ENCODE measurements at places on chromosomes 1 and 21.

DNA sequence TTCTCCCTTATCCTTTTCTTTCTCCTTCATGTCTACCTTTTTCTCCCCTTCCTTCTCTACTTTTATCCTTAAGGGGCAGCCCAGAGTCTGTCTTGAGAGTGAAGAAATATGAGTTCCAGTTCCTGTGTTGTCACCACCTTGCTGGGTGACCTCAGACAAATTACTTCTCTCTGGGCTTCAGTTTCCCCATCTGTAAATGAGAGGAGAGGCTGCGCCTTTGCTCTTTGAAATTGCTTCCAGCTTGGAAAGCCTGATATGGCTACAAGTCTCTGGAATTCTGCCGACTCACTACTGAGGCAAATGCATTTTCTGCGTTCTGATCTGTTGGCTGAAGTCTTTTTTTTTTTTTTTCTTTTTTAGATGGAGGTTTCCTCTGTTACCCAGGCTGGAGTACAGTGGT is 119.2 kb downstream of the SYF2 start:
- no peak for DNase-seq

- no peak for DNase-seq
Measured at GRCh38 chr1:54645806-54646676, 4.5 kb downstream of the MROH7 start.

- DNase-seq, result no peak
Measured at GRCh38 chr1:18482721-18483425, 2.1 kb downstream of the KLHDC7A start.

DNA sequence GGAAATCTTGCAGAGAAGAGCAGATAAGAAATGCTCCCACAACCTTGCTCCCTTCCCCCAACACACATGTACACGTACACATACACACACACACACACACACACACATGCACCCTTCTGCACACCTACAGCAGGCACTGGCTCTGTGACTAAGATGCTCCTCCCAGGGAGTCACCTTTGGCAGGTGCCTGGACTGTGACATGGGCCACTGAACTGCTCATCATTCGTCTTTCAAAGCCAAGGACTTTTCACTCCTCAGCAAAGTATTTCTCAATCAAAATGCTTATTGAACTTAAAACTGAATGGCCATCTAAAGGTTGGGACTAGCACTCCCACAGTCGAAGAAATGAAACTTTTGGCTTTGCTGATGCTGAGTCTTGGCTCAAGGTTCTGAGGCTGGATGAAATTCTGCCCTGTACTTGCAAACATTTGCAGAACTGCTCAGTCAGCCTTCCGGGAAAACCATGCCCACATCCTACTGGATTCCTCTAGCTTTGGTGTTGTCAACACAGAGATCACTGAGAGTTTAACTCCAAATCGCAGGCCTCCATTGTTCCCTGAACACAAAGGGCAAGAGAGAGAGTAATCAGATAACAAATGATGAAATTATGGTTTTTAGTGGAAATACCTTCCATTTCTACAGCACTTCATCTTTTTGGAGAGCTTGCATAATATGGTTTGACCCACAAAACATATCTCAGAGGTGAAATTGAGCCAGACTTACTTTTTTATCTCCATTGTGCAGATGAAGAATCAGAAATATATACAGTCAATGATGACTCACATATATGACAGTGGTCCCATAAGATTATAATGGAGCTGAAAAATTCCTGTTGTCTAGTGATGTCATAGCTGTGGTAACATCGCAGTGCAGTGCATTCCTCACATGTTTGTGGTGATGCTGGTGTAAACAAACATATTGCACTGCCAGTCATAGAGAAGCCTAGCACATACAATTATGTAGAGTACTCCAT is 72.4 kb upstream of the BCAR3 start:
- no peak for DNase-seq

DNA sequence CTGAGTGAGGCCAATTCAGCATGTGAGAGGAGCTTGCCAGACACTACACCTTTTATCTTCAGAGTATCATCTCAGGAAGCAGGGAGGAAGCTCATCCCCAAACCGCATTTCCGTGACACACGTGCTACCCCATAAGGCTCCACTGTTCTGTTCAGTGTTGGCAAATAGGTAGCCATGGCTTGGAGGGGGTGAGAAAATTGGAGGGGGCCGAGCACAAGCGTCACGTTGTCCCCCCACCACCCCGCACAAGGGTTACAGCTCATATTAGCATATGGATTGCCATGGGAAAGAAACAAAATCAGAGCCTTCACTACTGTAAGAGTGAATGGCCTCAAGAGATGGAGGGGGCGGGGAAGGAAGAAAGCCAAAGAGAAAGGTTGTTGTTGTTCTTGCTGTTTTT is 46.7 kb downstream of the OLIG1 start:
- DNase-seq, result no peak

GRCh38 chr1:223039990-223040389 is 103.1 kb downstream of the TLR5 start:
- no peak for DNase-seq

DNA sequence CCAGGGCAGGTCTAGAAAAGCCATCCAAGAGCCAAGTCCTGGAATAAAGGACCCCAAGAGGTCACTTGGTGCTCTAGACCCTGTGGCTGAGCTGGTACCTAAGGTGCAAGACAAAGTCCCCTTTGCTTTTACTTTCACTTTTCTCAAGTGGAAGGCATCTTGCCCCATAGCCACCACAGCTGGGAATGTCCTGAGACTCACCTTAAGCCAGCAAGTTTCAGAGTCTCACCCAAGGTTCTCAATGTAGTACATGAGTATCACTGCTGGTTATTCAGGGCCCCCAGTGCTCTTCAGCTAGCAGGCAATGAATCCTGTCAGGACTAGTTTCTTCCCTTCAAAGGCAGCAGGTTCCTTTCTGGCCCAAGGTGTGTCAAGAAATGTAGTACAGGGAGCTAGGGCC is 67.5 kb downstream of the UROD start:
- DNase-seq, result no peak

- DNase-seq, result no peak
Measured at GRCh38 chr1:27135541-27136235, 19.2 kb downstream of the SLC9A1 start.

GRCh38 chr1:173014160-173014559 is 36.6 kb downstream of the TNFSF18 start:
- DNase-seq, result no peak

- DNase-seq, result no peak
Measured at GRCh38 chr1:147815503-147815902, 55.1 kb upstream of the GJA5 start.

DNA sequence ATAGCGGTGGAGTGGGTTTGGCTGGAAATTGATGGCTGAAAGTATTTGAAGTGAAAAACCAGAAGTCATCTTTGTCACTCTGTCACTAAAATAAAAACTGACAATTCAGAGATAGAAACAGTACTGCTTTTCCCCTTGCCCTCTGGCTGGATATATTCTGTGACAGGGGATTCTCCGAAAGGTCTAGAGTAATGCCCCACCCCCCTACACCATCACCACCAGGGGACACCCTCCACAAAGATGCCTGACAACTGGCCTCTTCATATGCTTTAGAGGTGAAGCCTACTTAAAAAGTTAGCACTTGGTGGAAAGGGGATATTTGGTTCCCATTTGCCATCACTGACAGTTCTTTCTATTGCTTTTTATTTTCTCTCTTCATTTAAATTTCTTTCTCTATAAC is 73.5 kb downstream of the SGIP1 start:
- DNase-seq, result no peak

DNA sequence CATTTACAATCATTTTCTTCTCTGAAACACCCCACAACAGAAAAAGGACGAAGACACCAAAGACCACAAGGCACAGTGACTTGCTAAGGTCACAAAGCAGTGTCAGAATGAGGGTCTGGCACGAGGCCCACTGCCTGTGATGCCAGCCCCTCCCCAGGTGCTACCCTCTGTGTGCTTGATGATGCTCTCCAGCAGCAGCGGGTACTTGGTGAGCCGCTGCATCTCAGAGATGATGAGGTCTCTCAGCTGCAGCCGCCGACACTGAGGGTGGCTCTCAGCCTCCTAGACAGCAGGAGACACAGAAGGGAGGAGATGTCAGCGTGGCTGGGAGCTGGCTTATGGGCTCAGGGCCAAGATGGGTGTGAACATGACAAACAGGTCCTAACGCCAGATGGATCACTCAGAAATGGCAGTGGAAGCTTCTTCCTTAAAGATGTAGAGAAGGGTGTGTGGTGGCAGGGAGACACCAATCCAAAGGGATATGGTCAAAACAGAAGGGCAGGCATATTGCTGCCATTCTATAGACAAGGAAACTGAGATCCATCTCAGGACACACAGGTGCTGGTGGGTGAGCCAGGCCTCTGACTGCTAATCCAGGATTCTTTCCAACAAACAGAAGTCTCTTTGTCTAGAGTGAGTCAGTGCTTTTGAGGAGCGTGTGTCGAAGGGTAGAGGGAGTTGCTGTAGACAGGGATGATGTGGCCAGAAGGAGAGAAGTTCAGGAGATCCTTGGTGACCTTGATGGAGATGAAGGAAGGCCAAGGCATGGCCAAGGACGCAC is 25.6 kb downstream of the LRRC71 start:
- DNase-seq, result no peak

- DNase-seq, result no peak
Measured at GRCh38 chr1:118136187-118136941, 48.7 kb downstream of the SPAG17 start.

DNA sequence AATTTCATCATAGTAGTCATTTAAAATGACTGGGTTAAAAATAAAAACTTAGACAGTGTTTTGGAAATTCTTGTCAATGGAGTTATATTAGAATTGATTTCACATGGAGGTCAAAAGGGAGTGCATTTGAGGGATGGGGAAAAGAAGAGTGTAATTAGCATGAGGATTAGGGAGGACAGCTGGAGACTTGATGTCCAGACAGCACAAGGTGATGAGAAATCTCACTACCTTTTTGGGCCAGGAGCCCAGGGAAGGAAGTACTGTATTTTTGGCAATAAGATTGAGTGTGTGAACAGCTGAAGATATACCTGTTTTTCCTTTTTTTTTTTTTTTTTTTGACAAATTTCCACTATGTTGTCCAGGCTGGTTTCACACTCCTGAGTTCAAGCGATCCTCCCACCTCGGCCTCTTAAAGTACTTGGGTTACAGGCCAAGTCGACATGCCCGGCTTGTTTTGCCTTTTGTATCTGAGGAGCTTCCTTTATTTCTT is 163.6 kb downstream of the PAPPA2 start:
- no peak for DNase-seq

- DNase-seq, result no peak
Measured at GRCh38 chr1:152410599-152410998, 3.5 kb downstream of the CRNN start.

GRCh38 chr1:200892958-200893357 is 1.7 kb upstream of the INAVA start:
- no peak for DNase-seq

DNA sequence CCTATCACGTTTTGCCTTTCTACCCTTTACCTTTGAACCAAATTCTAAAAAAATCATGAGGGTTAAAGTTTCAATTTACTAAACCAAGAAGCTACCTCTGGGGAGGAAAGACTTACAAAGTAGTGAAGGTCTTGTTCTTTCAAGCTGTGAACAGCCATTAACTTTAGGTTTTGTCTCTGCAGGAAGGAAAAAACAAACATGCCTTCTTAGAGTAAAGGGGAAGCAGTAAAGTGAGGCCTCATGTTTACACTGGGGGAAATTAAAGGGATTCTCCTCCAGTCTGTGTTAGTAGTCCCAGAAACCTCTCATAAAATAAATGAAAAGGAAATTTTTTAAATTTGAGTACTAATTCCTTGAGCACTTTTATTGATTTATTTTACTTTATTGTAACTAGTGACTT is 780.2 kb upstream of the ADGRL2 start:
- DNase-seq, result no peak

- no peak for DNase-seq
Measured at GRCh38 chr1:204213668-204214662, at the start of gene GOLT1A. Gene GOLT1A (minus strand): TSS chr1:204213988. CDS start chr1:204213906, 82 bp downstream.

DNA sequence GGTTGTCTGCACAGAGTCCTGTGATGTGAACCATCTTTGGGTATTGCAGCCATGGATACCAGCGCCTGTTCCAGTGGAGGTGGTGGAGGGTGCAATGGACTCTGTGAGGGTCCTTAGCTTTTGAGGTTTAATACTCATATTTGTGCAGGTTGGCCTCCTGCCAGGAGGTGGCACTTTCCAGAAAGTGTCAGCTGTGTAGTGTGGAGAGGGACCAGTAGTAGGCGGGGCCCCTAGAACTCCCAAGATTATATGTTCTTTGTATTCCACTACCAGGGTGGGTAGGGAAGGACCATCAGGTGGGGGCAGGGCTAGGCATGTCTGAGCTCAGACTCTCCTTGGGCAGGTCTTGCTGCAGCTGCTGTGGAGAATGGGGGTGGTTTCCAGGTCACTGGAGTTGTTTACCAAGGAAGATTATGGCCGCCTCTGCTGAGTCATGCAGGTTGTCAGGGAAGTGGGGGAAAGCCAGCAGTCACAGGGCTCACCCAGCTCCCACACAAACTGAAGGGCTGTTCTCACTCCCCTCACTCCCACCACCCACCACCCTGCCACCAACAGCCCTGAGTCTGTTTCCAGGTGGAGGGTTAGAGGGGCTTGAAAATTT is 31.2 kb upstream of the ZNF678 start:
- no peak for DNase-seq

- DNase-seq, result no peak
Measured at GRCh38 chr1:172429331-172430127, 9.0 kb downstream of the C1orf105 start.

- no peak for DNase-seq
Measured at GRCh38 chr1:15400627-15401026, 9.1 kb upstream of the EFHD2 start.

Measured in stimulated activated CD4-positive, alpha-beta T cell treated with anti-CD3 and anti-CD28 coated beads, TNF-alpha, amount 100 ng/mL, for 1 hour (primary cell).